ENCODE measurements at places on chromosomes 3 and 15.

GRCh38 chr3:9180764-9181117, 68.7 kb downstream of the SRGAP3 start:
- no peak for DNase-seq

DNA sequence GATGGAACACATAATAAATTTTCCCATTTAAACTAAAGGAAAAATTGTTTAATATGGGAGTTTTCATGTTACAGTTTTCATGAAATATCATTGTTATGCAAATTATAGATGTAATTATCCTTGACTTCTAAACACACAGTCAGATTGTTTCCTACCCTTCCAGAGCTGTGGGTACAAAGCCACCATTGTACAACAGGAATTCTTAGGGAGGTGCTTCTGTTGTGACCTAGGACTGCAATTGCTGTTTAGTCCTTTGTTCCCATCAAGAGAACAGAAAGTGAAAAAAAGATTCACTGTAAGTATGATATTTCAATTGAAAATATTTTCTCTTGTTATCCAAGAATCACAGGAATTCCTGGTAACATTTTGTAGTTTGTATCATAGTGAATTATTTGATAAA, 455.3 kb upstream of the NAALADL2 start:
- no peak for DNase-seq

- no peak for DNase-seq
Observed at GRCh38 chr3:52570076-52570475, 33.7 kb downstream of the UQCC5 start.

GRCh38 chr3:194067949-194068362, 68.0 kb upstream of the HES1 start:
- no peak for DNase-seq

GRCh38 chr3:43748179-43748578, 57.4 kb downstream of the ABHD5 start:
- no peak for DNase-seq

- no peak for DNase-seq
Observed at GRCh38 chr3:194812176-194812575, 126.5 kb downstream of the FAM43A start.

- DNase-seq = no peak
Observed at GRCh38 chr15:62649793-62650420, 392.6 kb upstream of the TPM1 start.

DNA sequence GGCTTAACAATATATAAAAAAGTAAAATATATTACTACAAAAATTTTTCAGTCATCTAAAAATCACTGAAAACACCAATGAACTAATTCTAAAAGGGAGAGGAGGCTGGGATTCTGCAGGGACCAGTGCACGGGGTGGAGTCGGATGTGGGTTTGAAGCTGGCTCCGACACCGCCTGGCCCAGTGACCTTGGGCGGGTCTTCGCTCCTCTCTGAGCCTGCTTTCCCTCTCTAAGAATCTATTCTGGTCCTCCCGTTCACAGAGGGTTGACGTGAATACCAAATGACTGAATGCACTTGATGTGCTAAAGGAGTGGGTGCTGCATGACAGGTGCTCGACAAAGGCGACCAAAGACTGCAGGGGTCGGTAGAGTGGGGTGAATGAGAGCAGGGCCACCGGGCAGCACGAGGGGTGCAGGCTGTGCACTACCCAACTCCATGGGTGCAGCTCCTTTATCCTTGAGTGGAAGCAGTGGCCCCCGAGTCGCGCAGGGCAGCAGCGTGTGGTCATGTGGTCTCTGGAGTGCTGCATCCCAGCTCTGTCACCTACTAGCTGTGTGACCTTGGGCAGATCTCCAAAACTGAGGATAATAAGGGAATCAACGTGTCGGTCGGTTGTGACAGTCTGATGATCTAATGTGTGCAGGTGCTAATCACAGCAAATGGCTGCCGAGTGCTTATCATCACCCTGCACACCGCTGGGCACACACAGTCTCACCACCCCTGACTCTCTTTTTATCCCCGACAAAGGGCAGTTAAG, 8.6 kb upstream of the IQSEC1 start:
- no peak for DNase-seq

GRCh38 chr15:63405683-63406390, 24.2 kb upstream of the CA12 start:
- no peak for DNase-seq

Data from NCI-H526 (cell line).